Stimulated activated CD8-positive, alpha-beta memory T cell treated with anti-CD3 and anti-CD28 coated beads, Interleukin-4, amount 100 ng/mL, for 1 hour (primary cell): ENCODE measurements at places on chromosomes 2 and 18.

GRCh38 chr2:108625828-108626195 lies 91.5 kb downstream of the LIMS1 start:
- DNase-seq, result no peak

DNA sequence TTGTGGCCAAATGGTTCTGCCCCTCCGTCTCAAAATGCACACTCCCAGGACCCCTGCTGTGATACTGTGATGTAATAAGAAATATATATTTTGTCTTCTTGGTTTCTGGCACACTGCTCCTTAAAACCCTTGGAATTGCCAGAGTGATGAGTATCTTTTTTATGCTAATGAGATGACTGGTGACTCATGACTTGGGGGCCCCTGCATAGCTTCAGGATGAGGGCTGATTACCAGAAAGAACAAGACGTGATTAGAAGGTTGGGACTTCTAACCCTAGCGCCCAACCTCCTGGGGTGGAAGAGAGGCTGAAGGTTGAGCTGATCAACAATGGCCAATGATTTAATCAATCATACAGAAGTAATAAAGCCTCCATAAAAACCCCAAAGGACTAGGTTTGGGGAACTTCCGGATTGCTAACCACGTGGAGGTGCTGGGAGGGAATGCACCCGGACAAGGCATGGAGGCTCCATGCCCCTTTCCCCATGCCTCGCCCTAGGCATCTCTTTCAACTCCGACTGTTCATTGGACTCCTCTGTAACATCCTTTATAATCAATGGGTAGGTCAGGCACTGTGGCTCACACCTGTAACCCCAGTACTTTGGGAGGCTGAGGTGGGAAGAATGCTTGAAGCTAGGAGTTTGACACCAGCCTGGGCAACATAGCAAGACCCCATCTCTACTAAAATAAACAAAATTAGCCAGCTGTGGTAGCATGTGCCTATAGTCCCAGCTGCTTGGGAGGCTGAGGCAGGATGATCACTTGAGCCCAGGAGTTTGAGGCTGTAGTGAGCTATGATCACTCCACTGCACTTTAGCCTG lies 89.1 kb downstream of the HS1BP3 start:
- no peak for DNase-seq

DNA sequence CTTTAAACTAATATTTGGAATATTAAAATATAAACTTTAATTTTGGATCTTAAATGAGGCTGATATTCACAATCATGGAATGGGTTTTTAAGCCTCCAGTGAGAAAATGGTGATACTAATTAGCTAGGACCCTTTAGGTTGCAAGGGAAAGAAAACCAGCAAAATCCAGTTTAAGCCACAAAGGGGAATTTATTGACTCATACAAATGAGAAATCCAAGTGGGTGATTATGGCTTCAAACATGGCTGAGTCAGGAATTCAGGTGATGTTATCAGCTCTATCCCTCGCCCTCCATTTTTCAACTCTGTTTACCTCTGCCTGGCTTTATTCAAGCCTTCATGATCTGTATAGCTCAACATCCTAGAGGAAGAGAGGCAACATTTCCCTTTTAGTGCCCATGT lies 75.3 kb upstream of the DLX2 start:
- DNase-seq, result no peak

DNA sequence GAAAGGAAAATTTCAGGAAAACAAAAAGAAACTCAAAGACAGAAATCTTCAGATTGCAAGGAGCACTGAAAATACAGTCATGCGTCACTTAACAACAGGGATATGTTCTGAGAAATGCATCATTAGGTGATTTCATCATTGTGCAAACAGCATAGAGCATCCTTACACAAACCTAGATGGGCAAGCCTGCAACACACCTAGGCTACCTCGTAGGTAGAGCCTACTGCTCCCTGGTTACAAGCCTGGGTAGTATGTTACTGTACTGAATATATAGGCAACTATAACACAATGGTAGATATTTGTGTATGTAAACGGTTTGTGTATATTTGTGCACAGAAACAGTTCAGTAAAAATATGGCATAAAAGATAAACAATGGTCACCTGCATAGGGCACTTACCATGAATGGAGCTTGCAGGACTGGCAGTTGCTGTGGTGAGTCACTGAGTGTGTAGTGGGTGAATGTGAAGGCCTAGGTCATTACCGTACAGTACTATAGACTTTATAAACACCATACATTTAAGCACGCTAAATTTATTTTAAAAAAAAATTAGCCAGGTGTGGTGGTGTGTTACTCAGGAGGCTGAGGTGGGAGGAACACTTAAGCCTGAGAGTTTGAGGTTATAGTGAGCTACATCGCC lies 33.4 kb downstream of the SFXN5 start:
- DNase-seq, result no peak

GRCh38 chr2:45323344-45323743 lies 287.7 kb downstream of the SRBD1 start:
- no peak for DNase-seq

- DNase-seq, result no peak
These were observed 77.2 kb upstream of the FIGN start for GRCh38 chr2:163812926-163813520.

GRCh38 chr18:26960911-26961310 lies 95.4 kb upstream of the AQP4 start:
- DNase-seq, result no peak

- DNase-seq, result no peak
These were observed 9.3 kb downstream of the GPN1 start for GRCh38 chr2:27638037-27638637.
